ENCODE measurements at places on chromosomes 11 and 22.

- DNase-seq = no peak
Measured at GRCh38 chr11:45141631-45142030, 4.8 kb upstream of the PRDM11 start.

DNA sequence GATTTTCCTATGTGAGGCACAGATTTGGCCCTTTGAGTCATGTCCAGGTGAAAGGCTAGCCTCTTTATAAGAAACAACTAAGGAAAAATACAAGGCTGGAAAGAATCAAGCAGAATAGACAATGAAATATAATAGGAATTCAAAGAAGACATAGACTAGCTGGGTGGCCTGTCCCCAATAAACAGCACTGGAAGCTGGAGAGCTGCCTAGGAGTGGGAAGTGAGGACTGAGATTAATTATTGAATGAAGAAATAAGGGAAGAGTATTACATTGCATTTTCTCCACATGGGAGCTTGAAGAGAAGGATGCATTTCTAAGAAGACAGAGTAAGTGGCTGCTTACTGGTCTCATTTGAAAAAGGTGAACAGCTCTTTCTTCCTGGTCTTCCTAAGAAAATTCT lies 100.0 kb downstream of the CCDC34 start:
- no peak for DNase-seq

DNA sequence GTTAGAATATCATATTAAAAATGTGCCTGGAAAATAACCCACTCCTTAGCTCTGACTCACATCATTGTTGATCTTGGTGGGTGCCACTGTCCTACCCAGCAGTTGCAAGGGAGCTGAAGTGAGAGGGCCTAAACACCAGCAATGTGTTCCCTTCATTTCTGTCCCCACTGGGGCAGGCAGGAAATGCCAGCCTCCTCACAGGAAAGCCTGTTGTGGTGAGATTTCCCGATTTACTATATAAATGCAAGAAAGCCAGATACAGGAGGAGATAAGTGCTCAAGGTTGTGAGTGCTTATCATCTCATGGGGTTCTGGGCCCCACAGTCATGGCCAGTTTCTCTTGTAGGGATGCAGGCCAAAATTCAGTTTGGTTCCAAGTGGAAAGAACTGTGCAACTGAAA lies 15.8 kb upstream of the FLI1 start:
- DNase-seq = no peak

GRCh38 chr11:3159296-3160190 lies 5.6 kb downstream of the OSBPL5 start:
- DNase-seq = no peak

DNA sequence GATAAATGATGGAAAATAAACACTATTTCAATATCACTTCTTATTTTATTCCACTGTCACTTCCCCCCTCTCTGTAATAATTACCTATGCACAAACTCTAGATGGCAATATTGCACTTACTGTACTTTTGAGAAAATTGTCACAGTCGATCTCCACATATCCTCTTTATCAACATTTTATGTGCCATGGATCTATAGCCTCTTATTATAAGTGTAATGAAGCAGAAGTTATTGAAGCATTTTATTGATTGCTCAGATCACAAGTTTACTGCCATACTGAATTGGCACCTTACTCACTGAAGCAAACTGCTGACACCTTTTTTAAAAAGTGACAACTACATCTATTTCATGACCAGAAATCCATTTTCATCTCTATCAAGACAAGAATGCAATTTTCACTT lies 133.4 kb downstream of the DCDC1 start:
- DNase-seq = no peak

- DNase-seq = no peak
Measured at GRCh38 chr11:71255323-71255722, 2.9 kb upstream of the SHANK2 start.

Measured in activated CD8-positive, alpha-beta memory T cell treated with anti-CD3 and anti-CD28 coated beads for 1 hour (primary cell).